AG09309 (cell line): ENCODE measurements at places on chromosomes 2 and 18.
A peak's percentile ranks its signal among the peaks of the same experiment; 100 is the strongest.

DNA sequence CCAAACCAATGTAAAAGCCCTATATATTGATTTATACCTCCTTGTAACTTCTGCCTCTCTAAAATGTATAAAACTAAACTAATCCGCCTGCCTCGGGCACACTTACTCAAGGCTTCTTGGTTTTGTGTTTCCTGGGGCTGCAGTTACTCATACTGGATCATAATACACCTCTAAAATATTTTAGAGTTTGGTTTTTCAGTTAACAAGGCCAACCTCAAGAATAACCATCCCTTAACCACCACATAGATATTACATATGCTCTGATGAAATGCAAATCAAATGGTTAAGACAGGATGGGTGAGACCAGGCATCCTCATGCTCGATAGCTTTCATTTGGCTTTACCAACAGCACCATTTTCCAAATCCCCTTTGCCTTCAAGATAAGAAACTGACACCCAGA, 46.4 kb downstream of the UXS1 start:
- DNase-seq, result no peak

DNA sequence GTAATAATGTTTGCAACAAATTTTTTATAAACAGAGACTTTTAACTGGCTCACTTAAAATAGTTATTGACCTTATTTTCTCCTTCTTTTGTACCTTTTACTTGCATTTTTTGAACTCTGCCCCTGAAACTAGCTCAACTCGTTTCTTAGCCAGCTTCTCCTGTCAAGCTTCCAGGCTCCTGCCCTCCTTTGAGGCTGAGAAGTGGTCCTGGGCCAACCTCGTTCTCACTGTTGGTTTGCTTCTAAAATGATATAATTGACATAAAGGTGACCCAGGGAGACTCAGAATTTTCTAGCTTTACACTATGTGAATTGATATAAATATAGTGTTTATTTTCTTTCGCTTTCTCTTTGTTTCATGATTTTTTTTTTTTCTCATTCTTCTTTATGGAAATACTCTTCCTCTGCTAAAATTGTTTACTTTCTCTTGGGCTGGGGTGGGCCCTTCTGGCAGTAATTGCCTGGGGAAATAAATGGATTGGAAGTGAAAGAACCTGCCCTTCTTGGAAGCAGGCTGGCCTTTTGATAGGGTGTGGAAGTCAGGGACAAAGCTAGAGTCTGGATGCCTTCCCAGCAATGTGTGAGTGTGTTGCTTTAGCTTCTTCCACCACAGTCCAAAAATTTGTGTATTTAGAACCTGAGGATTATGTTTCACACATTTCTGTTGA, 30.7 kb downstream of the GPD2 start:
- peak; percentile 10 for DNase-seq

DNA sequence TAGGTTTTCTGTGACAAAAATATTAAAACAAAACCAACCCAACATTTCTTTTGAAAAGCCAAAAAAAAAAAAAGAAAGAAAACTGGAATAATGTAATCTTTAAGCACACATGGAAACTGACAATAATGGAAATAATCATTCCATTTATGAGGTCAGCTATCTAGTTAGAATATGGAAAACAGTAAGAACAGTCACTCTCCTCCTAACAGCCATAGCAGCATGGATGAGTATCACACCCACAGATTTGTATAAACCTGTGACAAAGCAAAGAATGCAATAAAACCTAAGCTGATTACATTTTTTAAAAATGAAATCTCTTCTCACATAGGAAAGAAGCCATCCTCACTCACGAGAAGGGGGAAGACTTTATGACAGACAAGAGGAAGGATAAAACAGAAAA, 437.8 kb downstream of the NYAP2 start:
- no peak for DNase-seq

DNA sequence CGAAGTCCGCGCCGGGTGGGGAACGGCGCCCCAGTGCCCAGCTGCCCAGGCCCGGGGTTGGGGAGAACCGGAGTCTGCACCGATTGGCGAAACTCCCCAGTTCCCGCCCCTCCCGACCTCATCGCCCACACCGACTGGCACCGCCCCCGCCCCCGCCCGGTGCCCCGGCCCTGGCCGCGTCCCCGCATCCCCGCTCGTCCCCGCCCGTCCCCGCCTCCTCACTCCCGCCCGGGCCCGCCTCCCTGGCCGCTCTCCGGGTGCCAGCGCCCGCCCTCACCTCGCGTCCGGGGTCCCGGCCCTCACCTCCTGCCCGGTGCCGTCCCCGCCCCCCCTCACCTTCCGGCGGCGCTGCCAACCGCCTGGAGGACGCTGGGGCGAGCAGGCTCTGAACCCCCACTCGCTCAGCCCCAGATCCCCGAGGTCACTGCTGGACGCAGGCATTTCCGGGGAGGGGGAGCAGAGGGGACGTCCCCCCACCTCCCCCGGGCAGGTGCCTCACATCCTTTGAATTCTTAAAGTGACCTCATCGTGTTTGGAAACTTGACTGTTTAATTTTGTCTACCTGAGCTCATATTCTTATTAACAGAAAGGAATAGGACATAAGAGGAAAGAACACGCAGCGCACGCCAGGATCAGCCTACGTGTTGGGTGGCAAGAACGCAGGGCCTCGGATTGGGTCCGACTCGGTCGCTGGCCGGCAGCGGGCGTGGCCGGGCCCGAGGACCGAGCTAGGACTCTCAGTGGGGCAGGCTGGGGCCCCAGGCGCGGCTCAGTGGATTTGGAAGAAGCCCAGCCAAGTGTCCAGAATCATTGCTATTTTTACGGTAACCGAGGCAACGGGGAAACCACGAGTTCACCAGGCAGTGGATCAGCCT, at the start of gene FAM110C:
Gene FAM110C (minus strand): TSS at position 35 of the 875 bp plus-strand sequence. CDS start 120 bp downstream, outside the sequence.
- DNase-seq, result no peak

DNA sequence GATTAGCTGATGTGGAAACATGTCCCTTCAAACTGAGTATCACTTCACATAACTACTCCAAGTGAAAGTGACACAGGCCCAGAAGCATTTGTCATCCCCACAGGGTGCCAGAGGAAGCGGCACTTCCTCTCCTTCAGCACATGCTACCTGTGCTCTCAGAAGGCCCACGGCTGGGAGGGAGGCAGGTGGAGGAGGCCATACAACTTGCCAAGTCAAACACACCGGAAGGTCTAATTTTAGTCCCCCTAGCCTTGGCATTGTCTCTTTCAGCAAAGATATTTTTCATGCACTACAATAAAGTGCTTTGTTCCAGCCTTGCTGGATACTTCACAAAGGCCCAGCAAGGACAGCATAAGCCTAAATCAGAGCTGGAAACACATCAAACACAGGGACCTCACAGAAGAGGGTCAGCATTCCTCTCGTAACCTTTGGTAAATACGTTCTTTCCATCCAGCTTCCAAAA, 38.0 kb downstream of the VSNL1 start:
- no peak for DNase-seq

- DNase-seq, result no peak
Measured at GRCh38 chr2:236196366-236196765, 28.2 kb upstream of the GBX2 start.

DNA sequence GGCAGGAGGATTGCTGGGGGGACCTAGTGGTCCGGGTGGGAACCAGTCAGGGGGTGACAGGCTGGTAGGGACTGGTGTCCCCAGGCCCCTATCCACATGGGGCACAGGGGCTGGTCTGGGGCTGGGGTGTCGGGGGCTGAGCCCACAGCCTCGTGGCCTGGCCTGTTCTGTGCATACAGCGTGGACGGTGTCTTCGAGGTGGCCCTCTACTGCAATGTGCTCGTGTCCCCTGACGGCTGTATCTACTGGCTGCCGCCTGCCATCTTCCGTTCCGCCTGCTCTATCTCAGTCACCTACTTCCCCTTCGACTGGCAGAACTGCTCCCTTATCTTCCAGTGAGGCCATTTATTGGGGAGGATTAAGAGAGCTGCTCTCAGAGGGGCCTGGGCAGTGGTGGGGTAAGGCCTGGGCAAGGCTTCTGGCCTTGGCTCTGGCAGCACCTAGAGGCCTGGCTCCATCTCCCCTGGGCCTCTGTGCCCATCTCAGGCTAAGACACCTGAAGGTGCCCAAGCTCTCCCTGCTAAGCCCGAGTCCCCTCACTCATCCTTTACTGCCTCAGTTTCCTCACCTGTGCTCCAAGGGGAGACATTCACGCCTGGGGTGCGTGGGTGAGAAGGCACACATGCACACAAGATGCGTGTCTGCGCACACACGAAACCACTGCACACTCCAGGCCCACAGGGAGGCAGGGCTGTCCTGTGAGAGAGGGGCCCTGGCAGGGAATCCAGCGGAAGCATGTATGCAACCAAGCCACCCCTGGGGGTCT, 1.9 kb downstream of the CHRNG start:
- DNase-seq, result no peak

- DNase-seq, result no peak
Measured at GRCh38 chr18:9068346-9068745, 34.2 kb upstream of the NDUFV2 start.

DNA sequence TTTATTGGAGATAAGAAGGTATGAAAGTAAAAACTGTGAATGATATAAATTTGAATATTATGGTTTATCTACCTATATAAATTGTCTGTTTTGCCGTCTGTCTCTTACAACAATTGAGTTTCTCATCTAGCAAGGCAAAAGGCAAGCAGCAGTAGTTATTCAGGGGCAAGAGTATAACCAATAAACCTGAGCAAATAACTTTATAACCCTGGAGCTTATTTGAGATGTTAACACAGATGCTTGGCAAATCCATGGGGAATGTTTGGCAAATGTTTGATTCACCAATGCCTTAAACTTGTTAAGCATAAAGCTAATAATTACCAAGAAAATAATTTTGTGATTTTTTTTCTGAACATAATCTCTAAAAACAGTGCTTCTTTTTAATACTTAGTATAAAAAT, 9.9 kb upstream of the EPHA4 start:
- DNase-seq, result no peak

DNA sequence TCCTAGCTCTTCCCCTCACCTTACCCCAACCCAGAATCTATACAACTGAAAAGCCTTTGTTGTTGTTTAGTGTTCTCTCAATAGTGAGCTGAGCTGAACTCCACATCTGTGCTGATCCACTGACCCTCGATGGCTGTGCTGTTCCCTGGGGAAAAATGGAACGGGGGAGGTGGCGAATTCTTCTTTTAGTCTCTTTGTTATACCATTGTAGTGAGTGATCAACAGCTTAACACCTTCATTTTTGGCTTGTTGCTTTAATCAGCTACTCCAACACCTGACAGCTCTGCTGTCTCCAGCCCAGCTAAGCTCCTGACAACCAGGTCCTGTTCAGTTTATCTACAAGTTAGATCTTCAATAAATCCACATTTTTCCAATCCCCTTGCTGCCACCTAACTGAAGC, 25.7 kb downstream of the PLA2R1 start:
- no peak for DNase-seq

GRCh38 chr2:51324051-51324450, 292.1 kb upstream of the NRXN1 start:
- no peak for DNase-seq

GRCh38 chr2:222176890-222177289, 121.9 kb downstream of the PAX3 start:
- DNase-seq, result no peak

DNA sequence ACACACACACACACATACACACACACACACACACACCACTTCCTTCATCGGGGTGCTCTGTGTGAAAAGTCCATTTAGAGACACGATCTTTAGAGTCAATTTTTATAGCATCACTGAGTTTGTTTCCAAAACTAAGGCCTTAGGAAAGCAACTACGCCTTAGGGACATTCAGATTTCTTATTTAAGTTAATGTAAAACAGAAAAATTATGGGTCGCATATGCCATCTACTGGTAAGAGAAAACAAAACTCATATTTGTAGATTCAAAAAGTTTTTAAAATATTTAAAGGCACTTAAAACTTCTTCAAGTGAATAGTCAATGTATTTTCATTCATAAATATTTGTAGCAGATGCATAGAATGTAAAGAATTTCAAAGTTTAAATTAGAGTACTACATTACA, 166.2 kb downstream of the ATAD2B start:
- no peak for DNase-seq

DNA sequence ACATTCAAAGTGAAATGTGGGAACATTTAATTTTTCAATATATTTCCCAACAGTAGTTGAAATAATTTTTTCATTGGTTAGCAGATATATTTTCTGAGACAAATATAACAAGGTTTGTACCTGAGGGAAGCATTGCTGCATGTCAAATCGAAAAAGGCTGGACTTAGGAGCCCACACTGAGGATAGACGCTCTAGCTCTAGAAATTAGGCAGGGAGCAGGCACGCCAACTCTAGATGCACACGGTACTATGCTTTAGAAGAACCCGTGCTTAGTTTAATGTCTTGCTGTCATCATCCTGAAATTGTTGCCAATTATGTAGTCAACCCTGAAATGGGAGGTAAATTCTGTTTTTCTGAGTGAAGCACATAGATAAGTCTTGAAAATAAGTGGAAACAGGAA, 731.1 kb upstream of the ZNF804A start:
- no peak for DNase-seq

GRCh38 chr2:120935339-120936313, 200.0 kb downstream of the GLI2 start:
- DNase-seq, result peak; percentile 87

- no peak for DNase-seq
Measured at GRCh38 chr18:1246827-1247226, 342.2 kb downstream of the ADCYAP1 start.

GRCh38 chr2:57802243-57802642, 244.4 kb upstream of the VRK2 start:
- DNase-seq, result no peak

DNA sequence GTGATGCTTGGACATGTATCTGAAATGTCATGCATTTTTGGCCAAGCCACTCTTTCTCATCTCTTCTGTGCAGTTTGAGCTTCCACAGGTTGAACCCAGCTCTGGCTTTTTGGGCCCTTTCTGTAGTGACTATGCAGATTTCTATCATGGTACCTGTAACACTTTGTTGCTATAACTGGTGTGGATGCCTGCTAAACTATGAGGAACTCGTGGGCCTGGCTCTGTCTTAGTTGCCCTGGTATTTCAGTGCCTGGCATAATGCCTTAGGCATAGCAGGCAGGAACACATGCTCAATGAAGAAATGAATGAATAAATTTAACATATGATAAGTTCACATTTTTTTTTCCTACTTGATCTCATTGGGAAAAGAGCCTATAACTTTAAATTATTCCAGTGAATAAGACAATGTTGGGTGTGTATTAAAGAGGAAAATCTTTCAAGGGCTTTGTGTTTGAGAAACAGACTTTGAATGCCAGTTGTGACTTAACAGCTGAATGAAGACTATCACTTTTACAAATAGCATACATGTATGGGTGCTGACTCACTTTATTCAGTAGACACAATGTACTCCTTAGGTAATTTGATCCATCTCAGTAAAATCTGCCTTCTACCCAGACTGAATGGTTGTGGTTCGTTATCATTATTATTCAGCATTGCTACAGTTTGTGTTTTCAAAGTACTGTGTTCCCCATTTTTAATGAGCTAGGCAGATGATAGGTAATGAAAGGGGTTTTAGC, 86.4 kb upstream of the MAP4K3 start:
- peak; percentile 82 for DNase-seq

GRCh38 chr2:42964439-42965083, 172.2 kb upstream of the HAAO start:
- DNase-seq, result peak; percentile 71

GRCh38 chr2:219289195-219289536, 10.0 kb downstream of the DNAJB2 start:
- no peak for DNase-seq

DNA sequence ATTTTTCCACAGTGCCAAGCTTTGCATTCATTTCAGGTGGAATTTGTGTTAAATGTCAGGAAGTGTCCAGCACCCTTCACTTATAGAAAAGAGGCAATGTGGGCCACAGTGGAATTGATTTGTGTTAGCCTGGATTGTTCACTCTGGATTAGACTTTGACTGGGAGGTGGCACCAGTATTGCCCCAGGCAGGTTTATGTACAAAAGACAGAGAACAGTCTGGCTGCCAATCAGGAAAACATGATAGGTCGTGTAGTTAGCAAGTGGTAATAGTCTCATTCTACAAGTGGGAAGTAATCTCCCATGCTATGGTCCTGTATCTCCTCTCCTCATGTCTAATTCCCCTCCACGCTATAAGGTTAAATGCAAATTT, 45.6 kb downstream of the RAB27B start:
- no peak for DNase-seq
